Activated T-cell treated with anti-CD3 and anti-CD28 coated beads, Interleukin-2, amount 50 U/mL, for 48 hours (primary cell): ENCODE measurements at places on chromosomes 4 and X.

GRCh38 chrX:151814767-151815166 is 80.2 kb downstream of the CNGA2 start:
- no peak for DNase-seq

GRCh38 chrX:39830414-39830813 is 267.3 kb downstream of the BCOR start:
- no peak for DNase-seq

GRCh38 chr4:2963966-2964471 is 648 bp downstream of the GRK4 start:
- peak; percentile 35 for DNase-seq

DNA sequence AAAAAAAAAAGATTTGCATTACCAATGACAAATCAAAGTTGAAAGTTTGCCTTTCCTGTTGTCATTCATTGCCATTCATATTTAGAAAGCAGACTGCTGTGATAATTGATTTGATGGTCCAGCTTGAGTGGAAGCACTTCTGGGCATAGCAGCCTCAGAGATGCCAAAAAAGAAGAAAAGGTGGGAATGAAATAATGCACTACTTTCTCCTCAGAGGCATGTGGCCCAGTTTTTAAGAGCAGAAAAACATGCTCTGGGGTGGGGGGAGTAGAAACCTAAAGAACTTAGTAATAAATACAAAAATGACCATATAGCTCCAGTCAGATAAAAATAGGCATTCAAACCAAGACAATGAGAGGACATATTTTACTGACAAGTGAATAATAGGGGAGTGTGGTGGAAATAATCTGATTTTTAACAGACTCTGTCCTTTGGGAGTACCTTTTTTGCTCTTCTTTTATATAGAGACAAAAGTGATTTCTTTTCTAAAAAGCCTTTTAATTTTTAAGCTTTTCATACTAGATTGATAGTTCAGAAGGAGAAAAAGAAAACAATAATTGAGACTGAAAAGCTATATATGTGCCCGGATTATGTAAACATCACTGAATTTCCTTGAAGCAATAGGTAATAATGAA is 599.1 kb downstream of the RPA4 start:
- DNase-seq = no peak

- DNase-seq = no peak
Measured at GRCh38 chr4:127558088-127558487, 74.7 kb upstream of the INTU start.

GRCh38 chr4:169840554-169840953 is 82.8 kb upstream of the HPF1 start:
- no peak for DNase-seq

DNA sequence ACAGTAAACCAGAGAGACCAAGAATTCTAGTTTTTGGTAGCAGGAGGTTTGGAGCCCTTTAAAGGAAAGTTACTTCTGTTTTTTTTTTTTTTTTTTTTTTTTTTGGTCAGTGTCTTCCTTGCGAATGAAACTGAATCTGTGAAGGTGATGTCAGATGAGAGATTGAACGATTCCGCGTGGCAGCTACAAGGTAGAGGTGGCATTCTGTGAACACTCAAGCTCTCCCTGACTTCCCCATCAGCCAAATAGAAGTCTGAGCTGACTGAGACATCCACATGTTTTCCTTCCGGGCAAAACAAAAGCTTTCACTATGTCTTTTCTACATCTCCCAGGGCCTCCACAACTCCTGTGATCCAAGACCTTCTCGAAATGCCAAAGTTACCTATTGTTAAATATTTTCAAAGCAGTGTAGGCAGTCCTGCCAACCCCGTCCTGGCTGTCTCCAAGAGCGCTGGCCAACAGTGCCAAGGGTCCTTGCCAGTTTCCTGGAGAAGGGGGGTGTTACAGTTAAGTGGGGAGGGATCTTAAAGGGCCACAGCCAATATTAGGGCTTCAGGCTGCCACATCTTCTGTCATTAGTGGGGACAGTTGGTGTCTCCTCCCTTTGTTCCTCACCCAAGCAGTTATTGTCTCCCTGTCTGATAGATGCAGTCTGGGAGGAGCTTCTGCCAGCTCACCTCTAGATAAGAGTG is 102.9 kb upstream of the SLC34A2 start:
- no peak for DNase-seq

- no peak for DNase-seq
Measured at GRCh38 chrX:38514016-38514854, 47.1 kb upstream of the TSPAN7 start.

DNA sequence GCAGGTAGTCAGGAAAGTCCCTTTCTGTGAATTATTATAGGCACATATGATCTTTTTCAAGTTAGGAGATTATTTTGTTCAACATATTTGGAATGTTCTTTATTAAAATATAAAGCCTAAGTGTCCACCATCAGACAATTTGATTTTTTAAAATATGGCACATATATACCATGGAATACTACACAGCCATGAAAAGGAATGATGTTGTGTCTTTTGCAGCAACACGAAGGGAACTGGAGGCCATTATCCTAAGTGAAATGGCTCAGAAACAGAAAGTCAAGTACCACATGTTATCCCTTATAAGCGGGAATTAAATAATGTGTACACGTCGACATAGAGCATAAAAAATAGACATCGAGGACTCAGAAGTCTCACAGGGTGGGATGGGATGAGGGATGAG is 73.0 kb downstream of the DHRSX start:
- DNase-seq = no peak

DNA sequence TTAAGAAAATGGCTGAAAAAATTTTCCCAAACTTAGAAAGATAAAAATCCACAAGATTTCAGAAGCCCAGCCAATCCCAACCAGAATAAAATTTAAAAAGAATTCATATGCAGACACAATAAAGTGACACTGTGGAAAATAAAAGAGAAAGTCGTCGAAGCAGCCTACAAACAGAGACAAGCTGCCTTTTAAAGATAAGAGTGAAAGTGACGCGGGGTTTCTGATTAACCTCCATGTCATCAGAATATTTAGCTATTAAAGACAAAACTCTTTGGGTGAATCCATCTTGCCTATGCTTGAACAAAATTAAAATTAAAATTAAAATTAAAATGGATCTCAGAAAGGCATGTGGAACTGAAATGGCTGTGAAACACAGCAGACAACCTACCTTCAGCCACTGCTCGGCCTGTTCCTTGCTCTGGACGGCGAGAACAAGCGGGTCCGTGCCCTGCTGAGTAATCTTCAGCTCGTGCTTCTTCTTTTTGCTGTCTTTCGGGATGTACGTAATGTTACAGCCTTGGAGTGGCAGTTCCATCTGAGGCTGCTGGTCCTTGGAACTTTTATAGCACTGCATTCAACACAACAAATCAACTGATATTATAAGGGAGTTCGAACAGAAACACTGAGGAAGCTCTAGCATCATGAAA is 101.4 kb downstream of the AFAP1 start:
- no peak for DNase-seq

- DNase-seq = no peak
Measured at GRCh38 chr4:20065952-20066351, 185.8 kb upstream of the SLIT2 start.
